ENCODE measurements at places on chromosomes 6 and 20.

DNA sequence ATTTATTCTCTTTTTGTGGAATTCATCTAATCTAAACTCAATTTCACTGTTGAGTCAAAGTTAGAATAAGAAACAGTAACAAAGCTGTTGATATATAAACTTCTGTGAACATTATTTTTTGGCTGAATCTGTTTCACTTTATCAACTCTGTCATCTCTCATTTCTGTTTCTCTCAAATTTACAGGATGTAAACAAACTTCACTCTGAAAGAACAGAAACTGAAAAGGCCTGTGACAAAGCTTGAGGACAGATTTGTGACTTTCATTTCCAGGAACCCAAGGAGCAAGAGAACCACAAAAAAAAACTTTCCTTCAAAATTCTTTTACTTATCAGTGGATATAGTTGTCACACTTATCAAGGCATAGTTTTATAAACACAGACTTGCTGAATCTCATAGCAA is 447.9 kb upstream of the OPRM1 start:
- DNase-seq: no peak

DNA sequence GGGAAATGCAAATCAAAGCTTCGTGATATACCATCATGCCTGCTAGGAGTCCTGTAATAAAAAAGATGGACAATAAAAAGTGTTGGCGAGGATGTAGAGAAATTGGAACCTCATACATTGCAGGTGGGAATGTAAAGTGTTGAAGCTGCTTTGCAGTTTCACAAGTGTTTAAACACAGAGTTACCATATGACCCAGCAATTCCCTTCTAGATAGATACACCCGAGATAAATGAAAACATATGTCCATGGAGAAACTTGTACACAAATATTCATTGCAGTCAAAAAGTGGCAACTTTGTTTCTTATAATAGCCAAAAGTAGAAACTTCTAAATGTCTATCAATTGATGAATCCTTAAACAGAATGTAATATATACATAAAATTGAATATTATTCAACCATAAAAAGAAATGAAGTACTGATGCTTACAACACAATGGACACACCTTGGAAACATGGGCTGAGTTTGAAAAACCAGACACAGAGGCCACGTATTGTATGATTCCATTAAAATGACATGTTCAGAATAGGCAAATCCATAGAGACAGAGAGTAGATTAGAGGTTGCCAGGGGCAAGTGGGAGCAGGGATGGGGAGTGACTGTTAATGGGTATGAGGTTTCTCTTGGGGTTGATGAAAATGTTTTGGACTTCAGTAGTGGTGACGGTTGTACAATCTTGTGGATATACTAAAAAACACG is 20.8 kb upstream of the ERVFRD-1 start:
- no peak for DNase-seq

DNA sequence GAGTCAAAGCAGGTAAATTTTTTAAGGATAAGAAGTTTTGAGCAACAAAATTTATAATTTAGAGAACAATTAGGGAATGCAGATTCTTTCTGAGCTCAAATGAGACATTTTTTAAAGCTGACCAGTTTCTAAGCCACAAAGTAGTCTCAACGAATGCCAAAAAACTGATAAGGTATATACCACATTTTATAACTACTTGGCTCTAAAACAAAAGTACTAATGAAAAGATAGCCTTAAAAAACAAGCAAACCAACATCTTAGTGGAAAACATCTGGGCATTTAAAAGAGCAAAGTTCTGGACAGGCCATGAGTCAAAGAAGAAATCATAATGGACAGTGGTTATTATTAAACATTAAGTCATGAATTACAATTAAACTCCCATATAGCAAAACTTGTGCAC is 23.2 kb upstream of the RNF146 start:
- DNase-seq: no peak

DNA sequence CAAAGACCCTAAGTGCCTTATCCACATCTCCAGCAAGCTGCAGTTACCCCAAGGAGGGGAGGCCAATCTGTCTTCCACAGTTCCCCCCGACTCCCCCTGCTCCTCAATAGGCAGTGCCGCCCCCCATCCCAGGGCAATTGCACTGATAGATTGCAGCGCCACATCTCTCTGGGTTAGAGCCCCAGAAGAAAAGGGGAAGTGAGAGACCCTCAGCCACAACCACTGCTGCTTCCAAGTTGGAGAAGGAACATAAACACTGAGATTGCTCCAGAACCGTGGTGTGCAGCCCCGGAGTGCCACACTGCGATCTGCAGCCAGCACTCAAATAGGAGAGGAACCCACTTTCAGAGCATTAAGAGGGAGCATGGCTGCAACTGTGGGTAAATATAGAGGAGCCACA is 101.5 kb downstream of the RWDD2A start:
- no peak for DNase-seq

GRCh38 chr6:80209430-80209829 is 103.0 kb downstream of the BCKDHB start:
- DNase-seq: no peak

DNA sequence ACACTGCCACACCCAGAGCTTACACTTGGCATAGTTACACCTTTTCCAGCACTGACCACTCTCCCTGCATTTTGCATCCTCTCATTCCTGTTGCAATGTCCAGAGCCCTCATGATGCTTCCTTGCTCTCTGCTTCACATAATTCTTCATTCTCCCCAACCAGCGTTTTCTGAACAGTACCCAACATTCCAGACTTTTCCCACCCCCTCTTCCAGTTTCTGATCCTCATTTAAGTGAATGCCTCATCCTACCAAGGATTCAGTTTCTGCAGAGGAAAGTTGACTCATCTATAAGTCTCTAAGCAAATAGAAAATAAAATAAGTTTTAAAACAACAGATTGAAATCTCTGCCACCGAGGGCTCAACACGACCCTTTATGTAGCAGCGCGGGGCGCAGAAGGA is 321.3 kb upstream of the TCF21 start:
- no peak for DNase-seq

DNA sequence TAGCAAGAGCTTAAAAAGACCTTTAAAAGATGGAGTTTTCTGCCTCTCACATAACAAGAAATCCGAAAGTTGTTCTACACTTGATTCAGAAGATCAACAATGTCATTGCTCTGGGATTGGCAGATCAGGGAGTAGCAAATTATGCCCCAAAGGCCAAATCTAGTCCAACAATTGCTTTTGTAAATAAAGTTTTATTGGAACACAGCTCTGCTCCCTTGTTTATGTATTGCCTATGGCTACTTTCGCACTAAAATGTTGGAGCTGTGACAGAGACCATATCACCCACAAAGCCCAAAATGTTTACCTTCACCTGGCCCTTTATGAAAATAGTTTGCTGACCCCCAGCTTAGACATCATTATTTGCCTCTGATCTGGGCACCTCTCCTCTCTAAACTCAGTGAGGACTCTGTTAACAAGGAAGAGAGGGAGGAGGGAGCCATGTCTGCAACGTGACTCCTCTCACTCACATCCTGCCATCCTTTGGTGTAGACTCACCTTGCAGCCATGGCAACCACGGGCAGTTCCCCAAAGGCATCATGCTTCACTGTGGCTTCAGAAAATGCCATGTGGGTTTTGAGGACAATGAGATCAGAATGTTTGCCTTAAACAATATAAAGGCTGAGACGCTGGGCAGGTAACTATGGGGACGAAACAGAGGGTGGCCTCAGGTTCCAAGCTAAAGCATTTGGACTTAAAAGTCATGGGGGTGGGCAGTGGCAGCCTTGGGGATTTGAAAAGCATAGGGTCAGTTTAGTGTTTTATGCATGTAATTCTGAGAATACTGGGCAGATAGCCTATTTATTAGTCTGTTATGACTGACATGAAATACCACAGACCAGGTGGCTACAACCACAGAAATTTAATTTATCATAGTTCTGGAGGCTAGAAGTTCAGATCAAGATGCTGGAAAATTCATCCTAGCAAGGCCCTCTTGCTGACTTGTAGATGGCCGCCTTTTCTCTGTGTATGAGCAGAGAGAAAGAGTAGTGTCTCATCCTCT is 149.7 kb upstream of the TNFAIP3 start:
- peak; percentile 60 for DNase-seq

DNA sequence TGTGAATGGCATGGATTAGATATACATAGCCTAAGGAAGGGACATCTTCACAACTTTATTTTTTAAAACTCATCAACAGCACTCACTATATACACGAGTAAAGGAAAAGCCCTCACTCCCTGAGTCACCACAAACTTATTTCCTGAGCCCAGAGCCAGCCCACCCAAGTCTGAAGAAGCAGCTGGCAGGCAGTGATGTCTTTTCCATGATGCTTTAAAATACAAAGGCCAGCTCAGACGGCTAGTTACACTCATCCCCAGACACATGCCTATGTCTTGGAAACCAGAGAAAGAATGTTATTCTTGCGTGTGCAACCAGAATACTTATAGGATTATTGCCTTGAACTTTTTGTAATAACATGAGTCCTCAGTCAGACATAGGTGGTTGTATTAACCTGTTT is 114.4 kb downstream of the ADGRG6 start:
- DNase-seq: no peak

- DNase-seq: no peak
These were observed 8.9 kb upstream of the CHD6 start for GRCh38 chr20:41627001-41627495.

DNA sequence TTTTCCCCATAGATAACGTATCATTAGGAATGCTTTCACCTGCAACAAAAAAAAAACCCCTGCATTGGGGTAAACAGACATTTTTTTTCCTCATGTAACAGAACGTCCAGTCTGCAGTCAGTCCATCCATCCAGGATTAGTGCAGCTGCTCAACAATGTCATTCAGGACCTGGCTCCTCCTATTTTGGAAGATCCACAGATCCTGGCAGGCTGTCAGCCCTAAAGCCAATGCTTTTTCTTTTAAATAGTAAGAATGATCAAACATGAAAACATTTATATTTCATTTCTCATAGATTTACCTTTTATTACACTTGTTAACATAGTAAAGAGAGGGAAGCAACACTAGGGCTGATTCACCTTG is 116.5 kb upstream of the CCDC28A start:
- DNase-seq: no peak

DNA sequence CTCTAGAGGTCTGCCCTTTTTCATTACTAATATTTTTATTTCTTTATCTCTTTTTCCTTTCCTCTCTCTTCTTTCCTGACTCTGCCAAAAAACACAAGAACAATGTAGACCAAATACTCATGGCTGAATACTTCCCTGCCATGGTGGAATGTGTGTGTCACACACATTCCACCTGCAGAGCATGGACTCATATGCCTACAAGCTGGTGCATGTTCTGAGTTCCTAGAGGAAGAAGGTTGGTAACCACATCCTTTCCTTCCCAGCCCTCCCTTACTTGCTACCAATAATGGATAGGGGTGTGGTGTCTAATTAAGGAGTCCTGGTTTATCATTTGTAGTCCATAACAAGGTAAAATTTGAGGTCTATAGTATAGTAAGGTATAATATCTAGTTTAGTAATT is 15.2 kb upstream of the CST9L start:
- DNase-seq: no peak

DNA sequence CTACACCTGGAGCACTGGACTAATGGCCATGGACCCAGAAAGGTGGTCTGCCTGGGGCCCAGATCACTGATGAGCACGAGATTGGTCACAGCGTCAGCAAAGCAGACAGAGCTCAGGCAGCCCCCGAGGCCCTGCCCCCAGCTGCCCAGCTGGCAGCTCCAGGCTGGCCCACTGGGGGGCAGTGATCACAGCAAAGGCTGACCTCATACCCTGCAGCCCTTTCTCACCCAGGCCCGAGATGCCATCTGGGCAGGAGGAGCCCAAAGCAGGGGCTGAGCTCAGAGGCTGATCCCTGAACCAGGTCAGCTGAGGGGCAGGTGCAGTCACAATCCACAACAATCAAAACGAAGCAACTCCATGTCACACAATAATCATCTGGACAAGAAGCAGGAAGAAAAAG is 4.1 kb downstream of the MAP1LC3A start:
- DNase-seq: no peak

DNA sequence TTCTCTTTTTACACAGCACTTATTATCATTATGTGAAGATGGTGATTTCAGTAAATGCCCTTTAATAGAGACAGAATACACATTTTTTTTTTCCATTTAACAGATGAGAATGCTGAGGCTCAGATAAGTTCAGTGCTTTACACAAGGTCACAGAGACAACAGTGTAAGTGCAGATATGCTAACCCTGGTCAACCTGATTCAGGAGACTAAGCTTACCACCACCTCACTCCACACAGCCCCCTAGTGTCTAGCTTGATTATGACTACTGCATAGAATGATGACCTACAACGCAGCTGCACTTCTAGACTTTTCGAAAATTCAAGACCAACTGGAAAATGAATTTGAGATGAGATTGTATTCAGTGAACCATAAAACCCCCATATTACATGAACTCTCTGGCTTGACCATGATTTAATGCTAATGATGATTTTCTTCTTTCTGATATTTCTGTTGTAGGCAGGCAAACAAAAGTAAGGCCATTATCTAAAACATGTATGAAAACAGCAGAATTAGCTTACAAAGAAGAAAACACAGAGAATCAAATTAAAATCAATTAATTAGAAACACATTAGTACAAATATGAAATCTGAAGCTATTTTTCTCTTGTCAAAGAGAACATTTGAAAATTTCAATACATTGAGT is 212.1 kb upstream of the PHACTR1 start:
- DNase-seq: no peak

DNA sequence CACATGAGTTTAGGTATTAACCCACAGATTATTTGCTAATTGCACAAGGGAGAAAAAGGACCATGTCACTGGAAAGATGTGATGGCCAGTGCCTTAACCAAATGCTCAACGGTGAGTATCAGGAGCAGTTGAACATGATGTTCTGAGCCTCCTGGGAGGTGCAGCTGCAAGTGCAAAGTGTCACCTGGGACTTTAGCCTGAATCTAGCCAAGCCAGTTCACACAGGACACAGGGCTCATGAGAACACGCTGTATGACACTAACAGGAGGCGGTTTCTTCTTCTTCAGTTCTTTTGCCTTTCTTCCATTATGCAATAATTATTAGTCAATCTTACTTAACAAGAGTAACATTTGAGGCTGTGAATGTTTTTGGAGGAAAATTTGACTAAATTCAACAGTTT is 225.3 kb downstream of the THBS2 start:
- no peak for DNase-seq

DNA sequence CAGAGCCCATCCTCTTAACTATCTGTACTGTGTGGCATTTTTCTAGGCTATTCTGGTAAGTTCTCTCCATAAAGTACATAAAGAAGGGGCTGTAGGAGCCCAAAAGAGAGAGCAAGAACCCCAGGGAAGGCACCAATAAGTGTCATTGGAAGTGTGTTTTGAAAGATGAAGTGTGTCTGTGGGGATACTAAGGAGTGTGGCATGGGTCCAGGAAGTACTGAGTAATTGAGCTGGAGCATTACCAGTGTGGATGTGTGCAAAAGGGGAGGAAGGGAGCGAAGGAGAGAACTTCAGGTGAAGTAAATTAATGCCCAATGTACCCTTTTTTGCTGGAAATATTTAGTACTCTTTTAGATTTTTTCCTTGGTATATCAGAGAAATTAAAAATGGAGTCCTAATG is 63.9 kb downstream of the KCNS1 start:
- DNase-seq: no peak

Data from NCI-H187 treated with DMSO at 0.1 percent for 48 hours (cell line).